Activated CD4-positive, CD25-positive, alpha-beta regulatory T cell (primary cell): ENCODE measurements at places on chromosomes 11 and 22.

DNA sequence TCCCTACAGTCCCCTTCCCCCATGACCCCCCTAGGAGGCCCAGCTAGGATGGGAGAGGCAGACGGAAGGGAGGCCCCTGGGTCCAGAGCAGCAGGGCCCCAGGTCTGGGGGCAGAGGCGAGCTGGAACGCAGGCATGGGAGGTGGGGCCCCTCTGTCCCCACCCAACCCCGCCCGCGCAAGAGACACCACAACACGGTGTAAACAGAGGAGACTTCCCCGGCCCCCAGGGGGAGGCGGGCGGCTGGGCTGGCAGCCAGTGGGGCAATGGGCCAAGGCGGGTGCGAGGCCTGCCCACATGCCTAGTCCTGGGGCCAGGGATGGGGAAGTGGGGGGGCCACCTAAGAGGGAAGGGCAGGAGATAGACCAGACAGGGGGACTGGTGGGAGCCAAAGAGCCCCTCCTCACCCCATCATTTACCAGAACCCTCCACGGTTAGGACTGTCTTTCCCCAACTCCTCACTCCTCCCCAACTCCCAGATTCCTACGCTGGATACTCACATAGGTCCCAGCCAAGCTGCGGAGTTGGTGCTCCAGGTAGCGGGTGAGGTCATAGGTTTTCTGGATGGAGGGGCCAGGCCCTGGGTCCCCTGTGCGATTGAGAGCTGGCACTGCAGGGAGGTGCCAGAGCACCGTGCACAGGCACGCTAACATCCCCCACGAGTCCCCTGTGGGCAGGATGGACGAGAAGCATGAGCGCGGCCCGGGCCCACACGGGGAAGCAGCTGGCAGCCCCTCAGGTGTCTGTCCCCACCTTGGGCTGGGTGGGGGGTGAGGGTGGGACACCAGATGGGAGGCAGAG, 6.2 kb downstream of the CLCF1 start:
- no peak for DNase-seq

- no peak for DNase-seq
These were observed 3.2 kb upstream of the ZBED5 start for GRCh38 chr11:10861047-10861446.

- no peak for DNase-seq
These were observed 684 bp upstream of the NFRKB start for GRCh38 chr11:129896062-129896461.

DNA sequence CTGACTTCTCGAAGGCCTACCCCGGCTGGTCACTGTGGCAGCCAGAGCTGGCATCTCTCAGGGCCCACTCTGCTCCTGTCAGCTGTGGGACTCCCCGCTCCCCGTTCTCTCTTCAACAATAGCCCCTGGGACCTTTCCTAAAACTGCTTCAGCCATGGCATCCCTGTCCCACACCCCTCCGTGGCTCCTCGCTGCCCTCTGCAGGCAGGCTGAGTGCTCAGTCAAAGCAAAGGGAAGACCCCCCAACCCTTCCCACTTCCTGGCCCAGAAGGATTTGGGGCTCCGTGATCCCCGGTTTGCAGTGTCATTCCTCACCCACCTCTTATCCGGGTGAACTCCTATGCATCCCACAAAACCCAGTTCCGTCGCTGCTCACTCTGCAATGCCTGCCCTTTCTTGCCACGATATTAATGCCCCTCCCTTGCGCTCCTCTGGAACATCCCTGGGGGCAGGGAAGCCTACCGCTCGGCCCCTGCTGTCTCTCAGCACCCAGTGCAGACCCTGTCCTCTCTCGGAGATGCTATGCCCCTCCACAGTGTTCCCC, 1.6 kb upstream of the TH start:
- DNase-seq, result no peak

DNA sequence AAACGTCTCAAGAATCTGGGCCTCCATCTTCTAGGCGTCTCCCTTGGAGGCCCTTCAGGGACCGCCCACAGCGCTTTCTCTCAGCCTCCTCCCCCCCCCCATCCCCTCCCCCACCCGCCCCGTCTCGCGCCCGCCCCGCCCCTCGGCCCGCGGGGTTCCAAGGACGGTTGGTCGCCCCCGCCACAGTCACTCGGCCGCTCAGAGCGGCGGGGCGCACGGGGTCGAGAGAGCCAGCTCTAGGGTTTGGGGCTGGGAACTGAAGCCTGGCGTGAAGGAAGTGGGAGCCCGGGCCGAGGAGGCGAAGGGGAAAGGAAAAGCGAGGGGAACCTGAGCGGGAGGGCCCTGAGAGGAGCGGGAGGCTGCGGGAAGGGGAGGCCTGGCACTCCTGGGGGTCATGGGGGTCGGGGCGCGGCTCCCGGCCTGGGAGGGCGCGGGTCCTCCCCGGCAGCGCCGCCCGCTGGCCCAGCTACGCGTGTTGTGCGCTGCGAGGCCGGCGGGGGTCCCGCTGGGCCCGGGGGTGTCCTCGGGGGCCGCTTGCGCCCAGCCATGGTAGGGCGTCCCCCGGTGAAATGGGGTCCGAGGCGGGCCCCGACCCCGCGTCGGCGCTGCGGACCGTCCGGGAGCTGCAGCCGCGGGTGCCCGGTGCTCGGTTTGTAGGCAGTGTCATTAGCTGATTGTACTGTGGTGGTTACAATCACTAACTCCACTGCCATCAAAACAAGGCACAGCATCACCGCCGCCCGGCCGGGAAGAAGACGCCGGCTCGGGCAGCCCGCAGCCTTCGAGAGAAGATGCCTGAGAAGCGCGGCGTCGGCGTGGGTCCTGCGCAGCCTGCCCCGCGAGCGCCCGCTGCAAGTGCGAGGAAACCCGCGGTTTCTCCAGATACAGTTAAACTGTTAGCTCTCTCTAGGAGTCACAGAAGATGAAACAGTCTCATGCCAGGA, at the start of gene BTG4:
BTG4 (minus strand) TSS at position 91 of the 944 bp plus-strand sequence. CDS start 13,610 bp downstream, outside the sequence.
- DNase-seq, result no peak

DNA sequence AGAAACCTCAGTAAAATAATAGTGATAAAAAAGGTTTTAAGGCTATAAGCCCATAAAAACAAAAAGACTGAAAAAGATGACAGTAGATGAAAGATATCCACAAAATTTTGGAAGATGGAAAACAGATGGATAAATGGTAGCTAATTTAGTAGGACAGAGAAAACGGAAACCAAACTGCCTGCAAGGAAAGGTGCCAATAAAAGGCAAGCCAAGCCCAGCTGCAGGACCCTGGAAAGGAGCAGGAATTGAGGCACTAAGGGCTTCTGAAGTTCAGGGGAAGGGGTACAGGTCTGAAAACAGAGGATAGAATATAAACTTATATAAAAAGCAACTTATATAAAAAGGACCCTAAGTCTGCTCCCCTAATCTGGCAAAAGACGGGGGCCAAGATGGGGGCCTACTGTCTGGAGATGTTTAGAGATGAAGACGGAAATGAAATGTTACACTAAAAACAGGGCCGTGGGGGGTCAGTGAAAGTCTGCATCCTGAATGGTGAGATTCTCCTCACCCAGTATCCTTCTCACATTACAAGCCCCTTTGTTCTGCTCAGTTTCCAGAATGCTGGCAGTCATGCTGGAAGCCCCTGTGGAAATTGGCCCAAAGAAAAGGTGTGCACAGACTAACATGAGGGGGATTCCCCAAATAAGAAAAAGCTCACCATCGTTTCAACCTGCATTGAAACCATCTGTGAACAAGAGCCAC, 269.3 kb upstream of the PITPNB start:
- no peak for DNase-seq

DNA sequence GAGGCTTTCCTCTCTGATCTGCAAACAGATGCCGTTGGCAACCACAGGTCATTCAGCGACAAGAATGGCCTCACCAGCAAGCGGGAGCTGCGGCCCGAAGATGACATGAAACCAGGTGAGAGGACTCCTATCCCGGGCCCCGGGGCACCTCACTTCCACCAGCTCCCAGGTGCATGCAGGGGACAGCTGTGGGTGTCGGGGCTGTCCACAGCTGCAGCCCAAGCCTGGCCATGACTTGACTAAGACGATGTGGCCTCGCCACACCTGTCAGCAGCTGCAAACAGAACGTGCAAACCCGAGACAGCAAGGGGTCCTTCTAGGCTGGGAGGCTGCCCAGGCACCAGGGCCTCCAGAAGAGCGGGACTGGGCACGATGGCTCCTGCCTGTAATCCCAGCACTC, 3.6 kb downstream of the GAL start:
- no peak for DNase-seq

DNA sequence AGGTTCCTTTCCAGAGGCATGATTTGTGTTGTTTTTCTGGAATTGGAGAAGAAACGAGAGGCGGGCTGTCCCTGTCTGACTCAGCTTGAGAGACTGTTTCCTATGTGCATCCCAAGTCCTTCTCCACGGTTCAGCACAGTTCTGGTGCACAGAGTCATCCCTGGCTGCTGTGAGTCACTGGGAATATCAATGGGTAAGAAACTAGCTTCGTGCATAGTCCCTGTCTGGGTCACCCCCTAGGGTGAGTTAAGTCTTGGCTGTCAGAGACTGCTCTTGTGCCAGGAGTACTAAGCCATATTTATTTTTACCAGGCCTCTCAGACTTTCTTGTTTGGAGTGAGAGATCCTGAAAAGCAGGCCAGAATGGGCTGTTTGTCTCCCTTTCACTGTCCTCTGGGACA, 2.4 kb upstream of the LRP4 start:
- no peak for DNase-seq
